ENCODE measurements at places on chromosomes 12 and 14.

- DNase-seq, result no peak
These were observed 13.6 kb downstream of the EP400 start for GRCh38 chr12:131963381-131963780.

DNA sequence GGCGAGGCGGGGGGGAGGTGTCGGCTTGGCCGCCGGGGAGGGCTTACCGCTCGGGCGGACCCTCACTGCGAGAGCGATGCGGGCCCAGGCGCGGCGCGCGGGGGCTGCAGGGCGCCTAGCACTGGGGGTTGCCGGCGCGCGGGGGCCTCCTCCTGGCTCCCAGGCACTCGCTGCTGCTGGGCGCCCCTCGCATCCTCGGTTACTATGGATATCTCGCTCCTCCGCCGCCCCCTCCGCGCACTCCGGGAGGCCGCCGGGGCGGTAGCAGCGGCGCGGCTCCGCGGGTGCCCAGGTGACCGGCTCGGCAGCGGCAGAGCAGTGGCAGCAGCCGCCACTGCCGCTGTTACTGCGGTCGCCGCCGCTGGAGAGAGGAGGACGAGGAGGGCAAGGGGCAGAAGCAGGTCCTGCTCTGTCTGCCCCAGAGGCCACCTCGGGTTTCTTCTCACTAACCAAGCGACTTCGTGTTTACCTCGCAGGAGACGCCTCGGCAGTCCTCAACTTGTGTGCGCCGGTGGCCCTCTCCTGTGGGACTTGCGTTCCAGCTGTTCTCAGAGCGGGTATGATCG, 250.1 kb downstream of the APAF1 start:
- DNase-seq, result no peak

GRCh38 chr12:9702255-9702654, 30.6 kb downstream of the CLECL1 start:
- no peak for DNase-seq

- no peak for DNase-seq
These were observed 2.5 kb downstream of the RASAL1 start for GRCh38 chr12:113133036-113133435.

DNA sequence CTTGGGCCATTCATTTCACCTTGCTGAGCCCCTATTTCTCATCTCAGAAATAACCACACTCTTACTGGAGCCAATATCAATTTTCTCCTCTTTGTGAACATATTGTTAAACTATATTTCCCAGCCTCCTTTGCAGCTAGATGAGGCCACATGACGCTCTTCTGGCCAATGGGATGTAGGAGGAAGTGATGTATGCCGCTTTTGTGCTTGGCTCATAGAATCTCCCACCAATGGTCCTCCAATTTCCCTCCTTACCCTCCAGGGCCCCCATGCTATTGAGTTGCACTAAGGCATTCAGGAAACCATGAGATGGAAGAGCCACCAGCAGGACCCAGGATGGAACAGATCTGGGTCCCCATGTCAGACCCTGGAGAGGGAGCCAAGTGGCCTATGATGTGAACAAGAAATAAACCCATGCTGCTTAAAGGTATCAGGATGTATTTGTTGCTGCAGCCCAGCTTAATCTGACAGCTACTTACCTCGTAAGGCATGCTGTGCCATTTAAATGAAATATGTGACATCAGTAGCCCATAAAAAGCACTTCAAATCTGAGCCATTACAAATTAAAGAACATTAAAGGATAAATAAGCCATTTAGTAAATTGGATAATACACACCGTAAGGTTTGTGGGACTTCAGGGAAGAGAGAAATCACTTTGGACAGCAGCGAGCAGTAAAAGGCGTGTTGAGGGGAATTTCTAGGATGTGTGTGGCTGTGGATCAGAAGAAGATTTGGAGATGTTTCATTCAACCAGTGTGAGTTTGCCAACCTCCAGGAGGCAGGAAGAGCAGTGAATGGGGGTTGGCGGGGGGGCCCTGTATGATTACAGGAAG, 24.4 kb upstream of the BDKRB2 start:
- DNase-seq, result no peak

DNA sequence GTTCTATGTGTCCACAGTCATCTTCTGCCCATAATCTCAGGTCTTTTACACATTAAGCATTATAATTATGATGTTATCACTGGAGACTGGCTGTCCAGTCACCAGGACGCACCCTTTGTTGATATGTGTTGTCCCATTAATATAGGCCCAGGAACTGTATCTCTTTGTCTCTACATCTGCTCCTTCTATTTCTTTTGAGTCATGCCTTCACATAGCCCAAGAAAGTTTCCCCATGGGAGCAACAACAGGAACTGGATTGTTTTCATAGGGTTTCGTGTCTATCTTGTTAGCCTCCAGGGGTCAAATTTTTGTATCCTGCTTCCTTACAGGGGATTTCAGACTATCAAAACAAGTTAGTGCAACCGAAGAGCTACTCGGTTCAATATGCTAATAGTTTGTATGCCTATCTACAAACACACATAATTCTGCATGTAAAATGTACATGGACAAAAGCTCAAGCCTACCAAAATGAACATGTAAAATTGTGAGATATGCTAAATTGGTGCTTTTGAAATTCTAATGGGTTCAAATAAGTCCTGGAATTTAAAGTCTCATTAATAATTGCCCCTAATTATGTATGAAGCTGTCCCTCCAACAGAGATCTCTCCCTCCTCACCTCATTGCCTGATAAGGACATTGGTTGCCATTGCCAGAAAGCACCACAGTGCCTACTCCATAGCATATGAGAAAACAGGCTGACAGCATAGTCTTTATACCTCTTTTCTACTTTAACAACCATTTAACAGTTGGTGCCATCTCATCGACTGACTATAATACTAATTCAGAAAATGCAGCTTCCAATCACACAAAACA, 99.8 kb upstream of the DIO2 start:
- no peak for DNase-seq

- DNase-seq, result no peak
These were observed 905 bp downstream of the CISTR start for GRCh38 chr12:53750812-53751335.

Data from non-pigmented ciliary epithelial cell (primary cell).